ENCODE measurements at places on chromosomes 5 and 9.

- no peak for DNase-seq
Measured at GRCh38 chr9:137030538-137031527, 1.1 kb downstream of the FUT7 start.

DNA sequence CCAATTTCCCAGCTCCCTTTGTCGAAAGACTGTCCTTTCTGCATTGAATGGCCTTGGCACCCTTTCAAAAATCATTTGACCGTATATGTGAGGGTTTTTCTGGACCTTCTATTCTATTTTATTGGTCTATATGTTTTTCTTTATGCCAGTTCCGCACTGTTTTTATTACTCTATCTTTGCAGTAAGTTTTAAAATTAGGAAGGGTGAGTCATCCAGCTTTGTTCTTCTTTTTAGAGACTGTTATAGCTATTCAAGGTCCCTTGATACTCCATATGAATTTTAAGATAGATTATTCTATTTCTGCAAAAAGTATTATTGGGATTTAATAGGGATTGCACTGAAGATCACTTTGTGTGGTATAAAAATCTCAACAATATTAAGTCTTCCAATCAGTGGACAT, 44.2 kb upstream of the STARD4 start:
- no peak for DNase-seq

DNA sequence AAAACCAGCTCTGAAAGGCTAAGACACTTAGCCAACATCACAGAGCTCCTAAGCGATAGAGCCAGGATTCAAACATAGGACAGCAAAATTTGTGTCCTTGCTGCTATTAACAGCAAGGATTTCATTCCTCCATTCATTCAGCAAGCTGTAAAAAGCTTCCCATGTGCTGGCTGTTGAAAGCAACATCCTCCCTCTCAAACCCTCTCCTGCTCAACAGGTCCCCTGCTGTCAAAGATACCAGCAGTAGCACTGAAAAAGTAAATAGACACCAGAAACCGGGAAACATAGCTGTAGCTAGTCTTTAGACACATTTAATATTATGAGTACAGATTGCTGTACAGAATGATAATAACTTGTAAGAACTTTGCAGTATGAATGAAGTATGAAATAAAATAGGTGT, 52.6 kb upstream of the ADAMTSL1 start:
- DNase-seq: no peak

- DNase-seq: no peak
Measured at GRCh38 chr9:111412280-111412679, 71.9 kb downstream of the ECPAS start.

DNA sequence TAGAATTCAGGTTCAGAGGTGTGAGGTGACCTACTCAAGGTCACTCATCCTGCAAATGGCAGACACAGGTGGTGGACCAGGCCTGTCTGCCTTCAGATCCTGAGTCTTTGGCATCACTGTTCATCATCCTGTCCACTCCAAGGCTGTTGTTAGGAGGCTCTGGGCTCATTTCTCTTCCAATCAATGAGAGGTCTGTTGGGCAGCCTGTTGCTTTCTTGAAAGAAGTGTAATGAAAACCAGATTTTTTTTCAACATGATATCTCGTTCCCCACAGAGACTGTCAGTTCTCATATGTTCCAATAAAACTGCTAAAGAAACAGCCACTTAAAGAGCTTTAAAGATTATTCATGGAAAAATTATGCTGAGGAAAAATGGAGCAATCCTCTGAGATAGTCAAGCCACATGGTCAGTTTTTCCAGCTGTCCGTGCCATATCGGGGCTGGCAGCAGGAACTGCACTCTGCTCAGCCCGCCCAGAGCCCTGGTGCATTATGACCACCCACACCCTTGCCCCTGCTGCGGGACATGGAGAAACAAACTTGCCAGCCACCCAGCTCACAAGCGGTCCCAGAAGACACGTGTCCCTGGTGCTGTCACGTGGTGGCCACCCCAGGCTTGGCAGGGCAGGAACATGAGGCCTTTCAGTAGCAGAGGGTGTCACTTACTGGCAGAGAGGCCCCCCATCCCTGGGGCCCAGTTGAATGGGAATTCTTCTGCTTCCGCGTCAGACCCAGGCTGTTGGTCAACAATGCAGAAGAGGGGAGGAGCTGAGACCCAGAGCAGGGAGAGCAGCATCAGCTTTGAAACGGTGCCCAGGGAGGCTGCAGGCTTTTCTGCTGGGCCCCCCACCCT, 63.7 kb upstream of the ANGPTL2 start:
- no peak for DNase-seq

DNA sequence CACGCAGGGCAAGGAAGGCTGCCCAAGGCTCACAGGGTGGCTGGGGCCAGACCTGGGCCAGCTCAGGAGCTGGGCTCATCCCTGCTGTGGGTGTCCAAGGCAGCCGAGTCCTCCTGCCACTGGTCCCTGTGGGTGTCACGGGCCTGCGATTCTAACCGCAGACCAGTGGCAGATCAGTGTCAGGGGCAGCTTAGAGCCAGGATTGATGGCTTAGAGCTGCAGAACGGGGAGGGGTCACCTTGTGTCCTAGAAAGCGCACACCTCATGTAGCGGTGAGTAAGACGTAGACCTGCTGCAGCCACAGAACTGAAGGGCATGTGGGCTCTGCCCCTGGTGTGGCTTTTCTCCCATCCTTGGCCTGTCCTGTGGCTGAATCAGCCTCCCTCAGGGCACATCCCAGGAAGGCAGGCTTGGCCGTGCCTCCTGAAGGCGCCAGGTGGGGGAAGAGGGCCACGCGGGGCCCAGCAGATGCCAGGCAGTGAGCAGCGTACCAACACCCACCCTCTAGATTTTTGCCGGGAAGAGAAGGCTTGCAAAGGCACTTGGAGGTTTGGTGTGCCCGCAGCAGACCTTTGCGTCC, 78.3 kb upstream of the FCN2 start:
- no peak for DNase-seq
